Vagina (tissue), 2 donors: ENCODE measurements at places on chromosomes 12 and 14.

GRCh38 chr14:62957562-62957961, 87.7 kb downstream of the KCNH5 start:
- DNase-seq, result no peak

DNA sequence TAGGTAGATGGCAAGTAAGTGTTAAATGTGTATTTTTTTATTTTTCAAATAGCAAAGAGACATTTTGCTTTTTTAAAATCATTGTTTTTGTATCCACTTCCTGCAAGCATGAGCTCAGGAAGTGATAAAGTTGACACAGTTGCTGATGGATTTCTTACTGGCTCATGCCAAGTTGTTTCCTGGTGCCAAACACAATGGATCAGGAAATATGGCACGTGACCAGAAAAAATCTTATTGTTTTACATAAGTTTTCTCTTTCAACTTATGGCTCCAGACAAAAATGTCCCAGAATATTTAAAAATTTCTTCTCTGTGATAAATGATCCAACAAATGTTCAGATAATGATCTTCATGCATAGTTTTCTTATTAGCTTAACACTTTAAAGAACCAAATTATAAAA, 1279.1 kb upstream of the FLRT2 start:
- no peak for DNase-seq

GRCh38 chr12:22014783-22015144, 31.3 kb upstream of the CMAS start:
- no peak for DNase-seq

DNA sequence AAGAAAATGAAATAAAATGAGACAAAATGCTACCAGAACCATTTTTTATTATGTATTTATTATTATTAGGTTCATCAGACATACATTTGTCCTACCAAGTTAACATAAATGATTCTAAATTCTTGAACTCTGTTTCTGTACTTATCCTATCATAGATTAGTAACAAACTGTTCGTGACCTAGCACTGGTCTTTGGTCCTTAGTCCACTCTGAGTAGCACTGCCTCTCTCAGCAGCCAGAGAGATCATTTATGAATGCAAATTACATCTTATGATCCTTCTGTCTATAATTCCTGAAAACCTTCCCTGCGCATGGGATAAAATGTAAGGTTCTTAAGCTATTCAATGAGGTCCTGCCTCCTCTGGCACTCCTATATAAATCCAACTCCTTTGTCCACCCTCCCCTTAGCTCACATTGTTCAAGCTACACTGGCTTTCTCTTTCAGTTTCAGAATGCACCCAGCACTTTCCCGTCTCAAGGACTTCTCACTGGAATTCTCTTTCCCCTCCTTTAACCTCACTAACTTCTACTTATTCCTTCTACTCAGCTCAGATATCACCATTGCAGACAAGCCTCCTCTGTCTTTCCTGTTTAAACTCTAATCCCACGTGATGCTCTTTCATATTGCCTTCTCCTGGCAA, 17.1 kb downstream of the PDZRN4 start:
- no peak for DNase-seq

- DNase-seq, result no peak
Measured at GRCh38 chr12:1272142-1272541, 281.1 kb downstream of the ERC1 start.

- no peak for DNase-seq
Measured at GRCh38 chr14:104287301-104288009, 149.1 kb downstream of the KIF26A start.

DNA sequence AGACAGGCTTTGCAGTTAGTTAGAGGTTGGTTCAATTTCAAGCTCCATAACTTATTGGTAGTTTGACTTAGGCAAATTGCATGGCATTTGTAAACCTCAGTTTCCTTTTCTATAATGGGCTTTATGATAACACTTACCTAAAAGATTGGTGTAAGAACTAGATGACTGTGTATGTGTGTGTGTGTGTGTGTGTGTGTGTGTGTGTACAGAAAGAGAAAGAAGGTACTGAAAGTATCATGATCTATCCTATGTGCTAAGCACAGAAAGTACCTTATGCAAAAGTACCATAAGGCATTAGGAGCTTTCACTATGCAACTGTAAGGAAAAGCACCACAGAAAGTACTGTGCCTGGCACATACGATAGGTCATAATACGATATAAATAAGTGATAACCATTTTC, 304.3 kb upstream of the KITLG start:
- DNase-seq, result no peak

- DNase-seq, result no peak
Measured at GRCh38 chr14:29759521-29760340, 167.9 kb downstream of the PRKD1 start.

- DNase-seq, result no peak
Measured at GRCh38 chr12:75058228-75058627, 151.4 kb downstream of the KCNC2 start.

GRCh38 chr14:39393289-39393688, 38.9 kb downstream of the FBXO33 start:
- no peak for DNase-seq

GRCh38 chr12:47268501-47269454, 189.0 kb upstream of the AMIGO2 start:
- no peak for DNase-seq

DNA sequence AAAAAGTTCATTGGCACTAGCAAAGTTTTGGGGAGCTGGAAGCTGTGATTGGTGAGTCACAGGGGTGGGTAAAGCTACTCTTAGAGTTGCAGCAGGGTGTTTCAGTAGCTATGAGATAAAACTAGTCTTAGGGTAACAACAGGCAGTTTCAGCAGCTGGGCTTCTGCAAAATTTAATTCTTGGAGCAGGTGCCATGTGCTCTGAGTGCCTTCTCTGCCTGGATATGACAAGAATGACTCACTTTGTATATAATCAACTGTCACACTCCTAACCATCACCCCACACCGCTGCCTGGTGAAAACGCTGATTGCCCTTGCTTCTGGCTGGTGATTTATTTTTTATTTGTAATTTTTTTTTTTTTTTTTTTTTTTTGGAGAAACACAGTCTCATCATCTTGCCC, 10.5 kb upstream of the PLBD2 start:
- no peak for DNase-seq

DNA sequence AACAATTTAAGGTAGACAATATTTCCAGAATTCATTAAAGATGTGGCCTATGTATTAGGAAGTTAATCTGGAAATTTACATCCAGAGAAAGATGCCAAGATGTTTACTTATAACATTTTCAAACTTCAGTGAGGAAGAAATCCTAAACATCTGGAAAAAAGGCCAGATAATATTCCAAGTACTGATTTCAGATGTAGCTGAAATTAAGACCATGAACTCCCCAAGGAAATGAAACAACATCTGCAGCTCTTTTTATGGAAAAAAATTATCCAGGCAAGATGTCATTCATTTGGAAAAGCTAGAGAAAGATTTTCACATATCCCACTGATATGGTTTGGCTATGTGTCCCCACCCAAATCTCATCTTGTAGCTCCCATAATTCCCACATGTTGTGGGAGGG, 35.0 kb downstream of the GNG2 start:
- DNase-seq, result no peak

GRCh38 chr12:20319366-20319765, 49.0 kb upstream of the PDE3A start:
- no peak for DNase-seq

- no peak for DNase-seq
Measured at GRCh38 chr14:75025082-75025481, 22.4 kb downstream of the EIF2B2 start.

- no peak for DNase-seq
Measured at GRCh38 chr12:116157845-116158267, 119.6 kb downstream of the MED13L start.

DNA sequence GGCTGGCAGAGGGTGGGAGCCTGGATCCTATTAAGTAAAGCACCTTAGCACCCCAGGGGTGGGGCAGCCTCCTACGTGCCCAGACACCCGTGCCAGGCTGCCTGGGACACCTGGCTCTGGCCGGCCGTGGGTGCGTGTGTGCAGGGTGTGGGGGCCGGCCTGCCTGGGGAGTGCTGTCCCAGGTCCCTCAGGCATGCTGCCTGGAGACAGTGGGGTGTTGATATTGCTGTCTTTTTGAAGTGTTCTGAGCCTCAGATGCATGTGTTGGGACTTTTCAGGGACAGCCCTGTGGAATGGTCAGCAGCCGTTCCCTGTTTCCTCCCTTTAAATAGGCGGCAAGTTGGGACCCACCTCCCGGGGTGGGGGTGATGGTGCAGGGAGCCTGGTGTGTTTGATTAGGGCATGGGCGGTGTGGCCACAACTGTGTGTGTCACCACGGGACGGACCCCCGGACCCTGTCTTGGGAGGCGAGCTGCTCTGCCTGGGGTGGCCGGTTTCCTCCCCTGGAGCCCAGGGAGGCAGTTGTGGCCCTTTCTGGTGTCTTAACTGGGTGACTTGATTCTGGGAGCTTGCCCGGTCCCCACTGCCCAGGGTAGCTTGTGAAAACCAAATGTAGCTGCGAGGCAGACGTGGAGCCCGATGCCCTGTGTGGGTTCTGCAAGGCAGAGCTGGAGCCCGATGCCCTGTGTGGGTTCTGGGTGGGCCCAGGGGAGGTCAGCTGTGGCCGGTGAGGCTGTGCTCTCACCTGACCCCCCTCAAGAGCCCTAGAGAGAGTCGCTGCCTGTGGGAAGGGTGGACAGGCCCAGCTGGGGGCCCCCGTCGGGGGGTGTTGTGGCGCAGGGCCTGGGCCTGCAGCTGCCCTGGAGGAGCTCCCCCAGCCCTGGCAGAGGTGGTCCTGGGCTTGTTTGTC, 8.2 kb downstream of the ULK1 start:
- no peak for DNase-seq

DNA sequence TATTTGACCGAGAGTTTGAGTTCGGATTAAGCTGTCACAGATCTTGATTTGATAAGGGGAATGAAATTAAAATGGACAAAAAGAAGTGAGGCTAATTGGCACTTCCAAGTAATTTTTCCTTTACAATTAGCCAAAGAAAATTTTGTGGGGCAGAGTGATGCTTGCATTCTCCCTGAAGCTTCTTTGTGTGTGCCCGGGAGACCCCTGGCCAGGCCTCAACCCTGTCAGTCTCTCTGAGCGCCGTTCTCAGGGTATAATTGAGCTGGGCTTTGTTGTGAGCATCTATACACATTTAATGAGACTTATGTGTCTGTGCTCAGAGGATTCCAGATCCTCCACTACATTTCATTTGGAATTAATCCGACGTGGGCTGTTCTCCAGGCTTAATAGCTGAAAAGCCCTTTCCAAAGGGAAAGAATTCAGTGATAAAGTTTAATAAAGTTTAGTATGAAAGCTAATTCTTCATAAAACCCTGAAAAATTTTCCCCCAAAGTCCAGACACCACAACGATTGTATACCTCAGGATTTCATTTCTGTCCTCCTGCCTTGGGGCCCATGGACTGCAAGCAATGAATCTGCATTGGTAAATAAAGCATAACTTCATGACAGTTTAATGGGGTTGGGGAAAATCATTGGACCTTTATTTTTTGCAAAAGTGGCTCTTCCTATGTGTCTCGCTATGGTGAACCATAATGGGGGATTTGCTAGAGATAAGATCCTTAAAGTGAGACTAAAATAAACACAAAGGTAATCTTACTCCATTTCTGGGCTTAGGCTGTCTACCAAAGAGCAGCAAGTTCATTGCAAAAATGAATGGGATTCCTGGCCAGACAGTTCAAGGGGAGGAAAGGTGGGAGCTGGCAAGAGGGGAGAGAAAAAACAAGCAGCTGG, 292.6 kb downstream of the C12orf75 start:
- no peak for DNase-seq

GRCh38 chr14:92981726-92982125, 58.8 kb downstream of the CHGA start:
- no peak for DNase-seq

- no peak for DNase-seq
Measured at GRCh38 chr14:83899706-83900105, 1630.2 kb upstream of the FLRT2 start.

DNA sequence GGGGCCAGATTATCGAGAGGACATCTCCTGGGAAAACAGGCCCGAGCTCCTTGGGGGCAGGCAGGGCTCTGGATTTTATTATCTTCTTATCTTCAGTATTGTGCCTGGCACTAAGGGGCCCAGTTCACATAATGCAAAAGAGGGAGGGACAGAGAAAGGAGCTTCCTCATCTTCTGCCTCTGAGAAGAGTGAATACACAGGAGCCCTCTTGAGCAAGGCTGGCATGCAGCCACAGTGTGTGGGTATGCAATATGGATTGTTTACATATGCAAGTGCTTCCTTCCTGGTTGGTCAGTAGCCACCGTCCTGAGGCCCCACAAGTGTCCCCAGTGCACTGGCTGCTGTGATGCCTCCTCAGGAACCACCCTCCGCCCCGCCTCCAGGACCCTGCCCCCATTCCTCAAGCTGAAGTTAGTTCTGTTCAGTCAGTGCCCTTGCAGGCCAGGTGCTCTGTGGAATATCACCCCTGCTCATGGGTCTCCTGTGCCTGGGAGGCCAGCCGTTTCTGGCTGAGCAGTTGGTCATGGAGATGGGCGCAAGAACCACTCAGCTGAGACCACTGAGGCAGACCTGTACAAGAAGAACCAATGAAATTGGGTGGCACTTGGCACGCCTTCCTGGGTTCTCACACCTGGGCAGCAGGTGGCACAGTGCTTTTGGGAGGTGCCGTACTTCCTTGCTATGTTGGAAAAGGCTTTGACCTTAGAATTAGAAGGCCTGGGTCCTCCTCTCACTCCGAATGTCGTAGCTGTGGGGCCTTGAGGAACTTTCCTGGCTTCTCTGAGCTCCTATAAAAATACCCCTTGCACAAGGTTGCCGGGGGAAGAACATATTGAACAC, 35.1 kb upstream of the ACTN1 start:
- DNase-seq, result no peak

GRCh38 chr12:65067383-65067782, 53.7 kb downstream of the WIF1 start:
- DNase-seq, result no peak

GRCh38 chr12:50686976-50687375, 76.9 kb upstream of the ATF1 start:
- DNase-seq, result no peak

- DNase-seq, result no peak
Measured at GRCh38 chr12:58066296-58066695, 124.9 kb downstream of the ATP23 start.

GRCh38 chr12:51534216-51535074, 56.6 kb upstream of the SCN8A start:
- no peak for DNase-seq

GRCh38 chr12:29733501-29733900, 50.2 kb downstream of the TMTC1 start:
- no peak for DNase-seq

DNA sequence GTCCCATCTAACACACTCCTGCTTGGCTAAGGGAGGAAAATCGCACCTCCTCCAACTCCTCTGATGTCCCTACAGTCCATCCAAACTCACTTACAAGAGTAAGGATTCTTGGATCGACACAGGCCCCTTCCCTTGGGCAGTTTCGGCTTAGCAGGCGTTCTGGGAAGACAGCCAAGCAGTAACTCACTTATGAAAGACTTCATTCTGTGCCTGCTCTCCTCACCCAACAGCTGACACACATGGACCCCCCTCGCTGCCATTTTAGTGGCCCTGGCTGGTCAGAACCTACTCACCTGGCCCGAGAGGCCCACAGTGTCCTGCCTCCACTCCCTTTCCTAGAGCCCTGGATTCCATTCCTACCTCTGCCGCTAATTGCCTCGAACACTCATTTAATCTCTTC, 52.3 kb upstream of the BCL2L14 start:
- no peak for DNase-seq

- DNase-seq, result no peak
Measured at GRCh38 chr12:128657378-128657777, 166.4 kb downstream of the SLC15A4 start.

- no peak for DNase-seq
Measured at GRCh38 chr14:25944020-25944419, 653.8 kb downstream of the NOVA1 start.
